ENCODE measurements at places on chromosomes 4 and X. TPM values are rescaled to one million over a fixed set of nuclear protein-coding genes. Genes with fewer than 3 reads are reported as not detected.

Gene TCEAL2
- not detected for total RNA-seq

Gene PAGE1
- total RNA-seq, result not detected

Gene EMCN
- total RNA-seq, result 82.2 TPM

Gene C4orf51
- not detected for total RNA-seq

Gene FOXP3
- total RNA-seq, result under 0.01 TPM

Gene ZDHHC9
- total RNA-seq, result 15.7 TPM

Gene GRID2
- total RNA-seq, result not detected

Gene DGKK
- total RNA-seq, result not detected

Measured in dermis lymphatic vessel endothelial cell (primary cell).